ENCODE measurements at places on chromosomes 7 and 10.

GRCh38 chr7:35648367-35648766 lies 46.6 kb downstream of the HERPUD2 start:
- DNase-seq: no peak

GRCh38 chr10:4802711-4803487 lies 23.1 kb upstream of the AKR1E2 start:
- DNase-seq: no peak

GRCh38 chr10:76723844-76724243 lies 913.8 kb downstream of the KCNMA1 start:
- no peak for DNase-seq

DNA sequence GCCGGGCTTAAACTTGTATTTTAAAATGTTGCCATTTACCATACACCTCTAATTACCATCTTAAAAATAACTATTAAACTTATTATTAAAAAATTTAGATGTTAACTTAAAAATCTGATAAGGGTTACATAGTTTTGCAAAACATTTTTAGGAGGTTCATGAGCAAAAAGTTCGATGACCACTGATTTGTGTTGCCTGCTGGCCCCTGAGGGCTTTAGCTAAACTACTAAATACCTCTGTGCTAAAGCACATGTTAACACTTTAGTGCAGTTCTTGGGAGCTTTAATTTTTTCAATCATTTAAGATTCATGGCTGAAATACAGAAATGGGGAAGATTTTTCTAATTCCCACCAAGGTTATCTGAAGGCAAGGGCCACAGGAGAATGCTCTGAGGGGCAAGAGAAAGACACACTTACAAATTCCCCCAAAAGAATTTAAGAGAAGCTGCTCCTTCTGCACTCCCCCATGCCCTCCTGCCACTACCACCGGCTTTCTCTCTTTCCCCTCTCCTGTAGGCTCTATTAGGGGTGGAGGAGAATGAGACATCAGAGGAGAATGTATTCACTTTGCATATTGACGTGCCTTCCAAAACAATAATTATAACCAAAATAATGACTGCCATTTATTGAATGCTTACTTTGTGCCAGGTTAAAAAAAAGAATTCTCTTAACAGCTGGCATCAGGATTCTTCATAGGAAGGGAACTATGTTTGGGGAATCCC lies 106.2 kb downstream of the RTKN2 start:
- no peak for DNase-seq

DNA sequence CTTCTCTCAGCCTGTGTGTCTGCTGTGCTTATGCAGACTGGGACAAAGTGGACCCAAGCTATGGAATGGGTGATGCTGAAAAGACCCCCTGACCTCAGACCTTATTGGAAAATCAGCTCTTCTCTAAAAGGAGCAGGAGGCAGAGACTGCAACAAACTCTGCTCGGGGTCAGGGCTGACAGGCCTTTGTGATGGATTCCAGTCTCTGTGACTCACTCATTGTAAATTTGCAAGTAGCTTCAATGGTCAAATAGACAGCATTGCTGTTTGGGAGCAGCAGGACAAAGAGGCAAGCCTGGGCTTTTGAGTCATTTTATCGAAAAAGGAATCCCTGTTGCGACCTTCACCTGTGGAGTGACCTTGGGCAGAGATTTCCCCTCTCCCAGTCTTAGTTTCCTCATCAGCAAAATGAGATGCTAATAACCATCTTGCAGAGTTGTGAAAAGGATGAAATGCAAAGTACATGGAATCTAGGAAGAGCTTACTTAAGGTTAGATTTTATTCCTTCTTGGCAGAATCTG lies 26.1 kb upstream of the GPR26 start:
- no peak for DNase-seq

All from H1 (cell line).